ENCODE measurements at places on chromosomes 2 and 18.

GRCh38 chr2:37223131-37223530 lies 8.3 kb downstream of the CEBPZ start:
- DNase-seq: no peak
- no peak overlapping the region for H3K4me3 ChIP-seq
- H3K27me3 ChIP-seq: no peaks in the 10 kb centered on the region
- H3K27ac ChIP-seq: no peak overlapping the region
- H3K4me1 ChIP-seq: peaks cover 9% of the 10 kb centered on the region
- peaks cover 28% of the 10 kb centered on the region for H3K36me3 ChIP-seq

GRCh38 chr2:119283873-119284331 lies 60.3 kb downstream of the STEAP3 start:
- peaks cover 3% of the 10 kb centered on the region for H3K27me3 ChIP-seq
- no peaks in the 10 kb centered on the region for H3K36me3 ChIP-seq
- H3K27ac ChIP-seq: no peak overlapping the region
- H3K4me1 ChIP-seq: no peaks in the 10 kb centered on the region

- H3K36me3 ChIP-seq: no peaks in the 10 kb centered on the region
- H3K4me1 ChIP-seq: no peaks in the 10 kb centered on the region
- no peak overlapping the region for H3K27ac ChIP-seq
- no peaks in the 10 kb centered on the region for H3K27me3 ChIP-seq
- H3K4me3 ChIP-seq: no peak overlapping the region
- DNase-seq: no peak
Measured at GRCh38 chr2:17163638-17164037, 354.6 kb downstream of the RAD51AP2 start.

DNA sequence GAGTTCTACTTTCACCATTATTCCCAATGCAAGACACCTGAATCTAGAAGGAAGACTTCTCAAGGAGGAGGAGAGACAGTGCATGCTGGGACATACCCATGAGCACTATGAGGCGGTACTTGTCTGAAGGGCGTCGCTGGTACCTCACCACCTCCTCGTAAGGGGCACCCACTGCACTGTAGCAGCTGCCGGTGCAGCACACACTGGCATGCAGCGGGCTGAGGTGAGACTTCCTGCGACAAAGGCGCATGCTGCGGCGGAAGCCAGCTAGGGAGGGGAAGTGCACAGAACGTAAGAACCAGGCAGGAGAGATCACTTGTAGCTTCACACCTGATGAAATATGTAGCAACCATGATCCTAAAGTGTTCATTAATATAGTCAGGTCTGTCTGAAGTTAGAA lies 12.8 kb upstream of the TMEM237 start:
- H3K36me3 ChIP-seq: no peaks in the 10 kb centered on the region
- H3K4me1 ChIP-seq: no peaks in the 10 kb centered on the region
- H3K27ac ChIP-seq: no peak overlapping the region
- no peak for DNase-seq
- no peak overlapping the region for H3K4me3 ChIP-seq

GRCh38 chr2:176560296-176560695 lies 291.1 kb downstream of the MTX2 start:
- peaks cover 11% of the 10 kb centered on the region for H3K4me1 ChIP-seq
- peaks cover 7% of the 10 kb centered on the region for H3K27me3 ChIP-seq
- no peak overlapping the region for H3K27ac ChIP-seq
- no peak for DNase-seq
- no peaks in the 10 kb centered on the region for H3K36me3 ChIP-seq
